Right cardiac atrium (tissue), 5 donors: ENCODE measurements at places on chromosomes 2 and 18.

- no peak for DNase-seq
Measured at GRCh38 chr2:175309799-175310198, 128.3 kb upstream of the ATP5MC3 start.

DNA sequence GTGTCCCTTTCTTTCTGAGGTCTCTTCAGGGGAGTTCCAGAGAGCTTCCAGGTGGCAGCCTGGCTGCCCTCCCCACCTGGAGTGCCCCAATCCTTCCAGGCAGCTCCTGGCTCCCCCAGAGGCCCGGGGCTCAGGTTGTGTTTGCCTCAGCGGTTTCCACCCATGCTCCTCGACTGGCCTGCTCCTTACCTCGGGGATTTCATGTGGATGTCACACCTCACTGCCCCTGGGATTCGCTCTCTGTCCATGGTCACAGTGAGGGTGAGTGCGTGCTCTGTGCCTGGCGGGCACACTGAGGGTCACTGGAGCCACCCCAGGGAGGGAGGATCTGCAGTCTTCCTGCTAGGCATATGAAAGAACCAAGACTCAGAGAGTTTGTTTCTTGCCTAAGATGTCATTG lies 2.1 kb upstream of the TOGARAM2 start:
- DNase-seq = no peak

DNA sequence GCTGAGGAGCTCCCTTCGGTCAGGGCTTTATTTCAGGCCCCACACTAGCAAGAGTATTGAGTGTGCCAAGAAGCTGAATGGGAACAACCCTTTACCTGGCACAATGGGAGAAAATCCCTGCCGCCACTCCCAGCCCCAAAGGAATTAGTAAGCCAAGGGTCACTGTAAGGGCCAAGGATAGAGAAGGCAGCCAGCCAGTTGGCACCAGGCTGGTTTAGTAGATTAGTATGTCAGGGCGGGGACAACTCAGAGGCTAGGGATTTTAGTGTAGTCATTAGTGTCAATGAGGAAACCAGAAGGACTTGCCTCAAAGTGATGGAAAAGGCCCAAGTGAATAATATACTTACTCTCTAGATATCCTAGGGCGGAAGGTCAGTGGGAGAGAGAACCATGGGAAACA lies 34.9 kb upstream of the CYP26B1 start:
- no peak for DNase-seq

DNA sequence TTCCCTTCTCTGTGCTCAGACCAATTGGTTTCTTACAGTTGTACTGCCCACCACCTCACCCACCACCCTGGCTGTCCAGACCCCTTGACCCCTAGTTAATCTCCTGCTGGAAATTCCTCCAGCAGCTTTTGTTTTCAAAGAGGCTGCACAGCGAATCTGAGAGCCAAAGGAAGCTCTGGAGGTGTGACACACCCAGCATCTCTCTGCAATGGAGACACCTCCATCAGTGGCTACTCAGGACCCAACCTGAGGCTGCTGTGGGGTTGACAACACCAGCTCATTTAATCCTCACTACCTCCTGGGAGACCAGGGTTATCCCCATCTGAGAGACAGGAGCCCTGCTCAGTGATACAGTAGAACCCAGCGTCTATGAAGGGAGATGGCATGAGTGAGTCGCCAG lies 86.4 kb downstream of the BIN1 start:
- no peak for DNase-seq

GRCh38 chr2:200795028-200795440 lies 16.7 kb upstream of the BZW1 start:
- peak; percentile 47 for DNase-seq

DNA sequence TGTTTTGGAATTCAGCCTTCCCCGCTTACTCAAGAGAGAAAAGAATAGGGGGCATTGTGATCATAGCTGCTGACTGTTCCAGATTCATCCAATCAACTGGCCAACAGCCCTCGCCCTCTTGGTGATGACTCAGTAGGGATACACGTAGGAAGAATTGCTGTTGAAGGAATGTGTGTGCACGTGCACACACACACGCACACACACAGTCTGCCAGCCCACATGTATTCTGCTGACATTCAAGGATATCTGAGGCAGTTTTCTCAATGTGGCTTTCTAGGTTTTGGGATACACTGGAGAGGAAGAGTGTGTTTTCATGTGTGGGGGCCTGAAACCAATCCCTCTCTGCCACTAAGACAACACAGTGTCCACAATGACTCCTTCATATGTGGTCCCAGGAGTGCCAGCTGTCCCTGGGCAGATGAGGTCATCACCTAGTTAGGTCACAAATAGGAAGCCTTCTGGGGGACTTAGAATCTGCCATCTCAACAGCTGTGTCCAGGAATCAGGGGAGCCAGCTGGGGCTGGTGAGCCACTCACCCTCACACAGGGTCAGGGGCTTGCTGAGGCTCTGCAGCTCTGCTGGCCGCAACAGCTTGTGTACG lies 352.6 kb downstream of the SS18 start:
- no peak for DNase-seq

- no peak for DNase-seq
Measured at GRCh38 chr2:36562973-36563532, 34.9 kb downstream of the FEZ2 start.

- DNase-seq = no peak
Measured at GRCh38 chr2:182834293-182834692, 32.1 kb downstream of the FRZB start.
